ENCODE measurements at places on chromosomes 7 and 10. TPM values are rescaled to one million over a fixed set of nuclear protein-coding genes. Genes with fewer than 3 reads are reported as not detected.

GRCh38 chr10:77869626-77870420 is 56.7 kb downstream of the DLG5 start:
- H3K36me3 ChIP-seq = no peaks in the 10 kb centered on the region
- DNase-seq = no peak
- H3K27ac ChIP-seq = no peak overlapping the region

DNA sequence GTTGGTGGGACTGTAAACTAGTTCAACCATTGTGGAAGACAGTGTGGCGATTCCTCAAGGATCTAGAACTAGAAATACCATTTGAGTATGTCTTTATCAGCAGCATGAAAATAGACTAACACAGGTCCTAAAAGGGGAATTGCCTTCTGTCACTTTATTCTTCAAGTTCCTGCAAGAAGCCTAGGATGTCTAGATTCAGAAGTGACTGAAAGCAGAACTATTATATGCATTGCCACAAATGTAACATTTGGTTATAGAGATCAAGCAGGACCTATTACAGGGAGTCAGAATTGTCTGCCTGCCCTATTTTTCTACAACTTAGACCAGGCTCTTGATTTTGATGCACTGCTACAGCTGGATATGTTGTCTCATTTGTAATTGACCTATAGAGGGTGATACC is 364.7 kb downstream of the SORCS1 start:
- no peaks in the 10 kb centered on the region for H3K36me3 ChIP-seq
- H3K4me3 ChIP-seq = no peak overlapping the region
- DNase-seq = no peak
- no peak overlapping the region for H3K27ac ChIP-seq

DNA sequence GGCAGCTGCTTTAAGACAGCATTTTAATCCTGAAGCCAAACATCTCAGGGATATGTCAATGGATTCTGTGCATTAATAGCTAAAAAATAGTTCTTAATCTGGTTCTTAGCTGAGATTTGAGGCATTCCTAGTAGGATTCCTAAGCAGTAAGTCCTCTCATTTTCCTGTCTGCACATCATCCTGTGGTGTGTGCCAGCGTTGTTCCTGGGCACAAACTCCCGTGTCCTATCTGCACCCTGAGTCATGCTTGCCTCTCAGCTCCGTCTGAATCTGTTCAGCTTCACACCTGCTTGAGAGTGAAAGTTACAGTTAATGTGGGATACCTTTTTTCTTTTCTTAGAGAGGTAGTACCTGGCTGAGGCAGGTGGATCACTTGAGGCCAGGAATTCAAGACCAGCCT is 19.5 kb downstream of the BAG3 start:
- H3K36me3 ChIP-seq = peaks cover 23% of the 10 kb centered on the region
- H3K4me1 ChIP-seq = peaks cover 21% of the 10 kb centered on the region
- DNase-seq = no peak

DNA sequence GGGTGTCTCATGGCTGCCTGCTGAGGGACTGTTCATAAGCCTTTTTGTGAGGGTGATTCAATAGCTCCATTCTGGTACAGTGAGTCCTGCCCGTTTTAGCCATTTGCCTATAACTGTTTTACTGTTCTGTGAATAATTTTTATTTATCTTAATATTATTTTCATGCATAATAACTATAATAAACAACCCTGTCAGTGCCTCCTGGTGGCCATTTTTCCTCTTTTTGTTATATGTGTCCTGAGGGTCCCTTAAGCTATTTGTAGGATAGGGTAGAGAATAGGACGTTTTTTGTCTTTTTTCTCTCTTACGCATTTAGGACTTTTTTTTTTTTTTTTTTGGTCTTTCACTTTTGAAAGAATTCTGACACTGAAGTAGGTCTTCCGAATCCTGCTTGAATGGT is 2.9 kb downstream of the C1QL3 start:
- H3K36me3 ChIP-seq = no peaks in the 10 kb centered on the region
- H3K27me3 ChIP-seq = peaks cover 3% of the 10 kb centered on the region
- H3K27ac ChIP-seq = no peak overlapping the region

- no peaks in the 10 kb centered on the region for H3K4me1 ChIP-seq
- peaks cover 26% of the 10 kb centered on the region for H3K36me3 ChIP-seq
- H3K27me3 ChIP-seq = no peaks in the 10 kb centered on the region
- no peak for DNase-seq
- H3K27ac ChIP-seq = no peak overlapping the region
Measured at GRCh38 chr7:92352009-92352408, 95.3 kb upstream of the GATAD1 start.

DNA sequence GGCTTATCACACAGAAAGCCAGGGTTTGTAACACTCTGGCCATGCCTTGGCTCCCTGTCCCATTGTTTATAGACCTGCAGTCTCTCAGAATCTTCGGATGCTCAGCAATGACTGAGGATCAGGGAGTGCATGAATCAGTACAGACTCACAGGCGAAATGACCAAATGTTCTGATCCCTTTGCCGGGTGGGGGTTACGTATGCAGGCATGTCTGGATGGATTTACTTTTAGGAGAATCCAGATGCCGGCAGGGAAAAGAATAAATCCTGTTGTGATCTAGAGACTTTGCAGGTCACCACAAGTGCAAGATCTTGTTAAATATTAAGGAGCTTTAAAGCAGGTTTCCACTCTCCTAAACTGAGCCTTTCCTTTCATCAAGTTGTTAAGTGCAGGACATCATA is 149.5 kb downstream of the SFMBT2 start:
- H3K27me3 ChIP-seq = no peaks in the 10 kb centered on the region
- peaks cover 3% of the 10 kb centered on the region for H3K36me3 ChIP-seq
- DNase-seq = no peak
- H3K4me3 ChIP-seq = no peak overlapping the region

GRCh38 chr10:47309408-47310089 is 9.6 kb downstream of the GDF10 start:
- H3K27me3 ChIP-seq = no peaks in the 10 kb centered on the region
- H3K4me1 ChIP-seq = peaks cover 31% of the 10 kb centered on the region
- no peak overlapping the region for H3K4me3 ChIP-seq
- no peak for DNase-seq
- no peak overlapping the region for H3K27ac ChIP-seq

DNA sequence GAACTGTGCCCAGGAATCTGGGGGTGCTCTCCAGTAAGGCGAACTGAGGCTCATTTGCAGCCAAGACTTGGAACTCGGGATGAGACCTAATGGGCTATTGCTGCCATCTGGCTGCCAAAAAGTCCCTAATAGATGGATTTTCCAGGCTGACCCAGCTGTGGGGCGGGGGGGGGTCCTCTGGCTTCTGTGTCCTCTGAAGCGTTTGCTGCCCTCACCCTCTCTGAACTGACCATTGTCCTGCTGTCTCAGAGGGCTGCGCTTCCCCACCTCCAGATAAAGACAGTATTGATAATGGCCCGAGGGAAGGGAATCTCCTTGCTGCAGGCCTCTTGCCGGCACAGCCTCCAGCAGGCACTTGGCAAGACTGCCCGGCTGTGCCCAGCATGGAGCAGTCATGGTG is 46.6 kb downstream of the CLEC2L start:
- H3K4me3 ChIP-seq = no peak overlapping the region
- H3K27ac ChIP-seq = no peak overlapping the region
- H3K27me3 ChIP-seq = no peaks in the 10 kb centered on the region
- no peaks in the 10 kb centered on the region for H3K36me3 ChIP-seq

DNA sequence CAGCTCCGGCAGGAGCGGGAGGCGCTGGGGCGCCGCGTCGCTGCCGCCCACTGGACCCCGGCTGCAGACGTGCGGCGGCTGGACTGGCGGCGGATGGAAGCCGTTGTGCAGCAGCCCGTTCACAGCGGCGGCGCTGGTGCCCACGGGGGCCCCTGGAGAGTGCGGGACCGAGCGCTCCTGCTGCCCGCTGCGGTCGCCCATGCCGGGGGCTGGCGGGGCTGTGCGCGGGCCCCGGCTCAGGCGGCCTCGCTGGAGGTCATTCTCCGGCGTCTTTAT is 413 bp downstream of the PANK1 start:
- DNase-seq = no peak
- H3K36me3 ChIP-seq = no peaks in the 10 kb centered on the region
- H3K27me3 ChIP-seq = no peaks in the 10 kb centered on the region
- H3K4me3 ChIP-seq = peak overlapping the region; percentile 76
- peak overlapping the region; percentile 55 for H3K27ac ChIP-seq
- H3K4me1 ChIP-seq = peaks cover 6% of the 10 kb centered on the region

- H3K4me3 ChIP-seq = no peak overlapping the region
- no peak overlapping the region for H3K27ac ChIP-seq
- DNase-seq = no peak
- H3K36me3 ChIP-seq = no peaks in the 10 kb centered on the region
- H3K27me3 ChIP-seq = no peaks in the 10 kb centered on the region
Measured at GRCh38 chr10:124381011-124381611, 37.6 kb downstream of the OAT start.

GRCh38 chr10:100997360-100998182 is 2.0 kb upstream of the LZTS2 start:
- DNase-seq = peak; percentile 72
- H3K4me3 ChIP-seq = peak overlapping the region; percentile 87
- peak overlapping the region; percentile 99 for H3K27ac ChIP-seq
- no peaks in the 10 kb centered on the region for H3K27me3 ChIP-seq
- H3K36me3 ChIP-seq = peaks cover 23% of the 10 kb centered on the region

GRCh38 chr7:24297362-24297761 is 13.4 kb downstream of the NPY start:
- no peaks in the 10 kb centered on the region for H3K27me3 ChIP-seq
- no peaks in the 10 kb centered on the region for H3K36me3 ChIP-seq
- H3K27ac ChIP-seq = no peak overlapping the region
- DNase-seq = no peak

DNA sequence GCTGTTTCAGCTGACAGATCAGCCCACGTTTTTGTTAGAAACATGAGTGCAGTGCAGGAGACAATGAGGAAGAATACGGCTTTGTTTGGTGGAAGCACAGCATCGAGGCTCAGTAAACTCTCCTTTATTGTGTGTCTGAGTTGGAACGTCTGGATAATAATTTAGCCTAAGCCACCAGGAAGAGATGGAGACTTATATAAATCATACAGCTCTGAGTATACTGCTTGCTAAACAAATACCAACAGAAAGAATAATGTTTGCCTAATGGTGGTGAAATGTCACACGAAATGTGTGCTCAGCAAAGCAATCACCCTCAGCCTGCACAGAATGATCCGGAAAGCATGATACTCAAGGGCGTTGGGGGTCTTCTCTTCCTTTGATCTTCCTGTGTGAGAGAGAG is 664.1 kb upstream of the ADARB2 start:
- no peaks in the 10 kb centered on the region for H3K36me3 ChIP-seq
- H3K4me1 ChIP-seq = no peaks in the 10 kb centered on the region
- no peak overlapping the region for H3K4me3 ChIP-seq

DNA sequence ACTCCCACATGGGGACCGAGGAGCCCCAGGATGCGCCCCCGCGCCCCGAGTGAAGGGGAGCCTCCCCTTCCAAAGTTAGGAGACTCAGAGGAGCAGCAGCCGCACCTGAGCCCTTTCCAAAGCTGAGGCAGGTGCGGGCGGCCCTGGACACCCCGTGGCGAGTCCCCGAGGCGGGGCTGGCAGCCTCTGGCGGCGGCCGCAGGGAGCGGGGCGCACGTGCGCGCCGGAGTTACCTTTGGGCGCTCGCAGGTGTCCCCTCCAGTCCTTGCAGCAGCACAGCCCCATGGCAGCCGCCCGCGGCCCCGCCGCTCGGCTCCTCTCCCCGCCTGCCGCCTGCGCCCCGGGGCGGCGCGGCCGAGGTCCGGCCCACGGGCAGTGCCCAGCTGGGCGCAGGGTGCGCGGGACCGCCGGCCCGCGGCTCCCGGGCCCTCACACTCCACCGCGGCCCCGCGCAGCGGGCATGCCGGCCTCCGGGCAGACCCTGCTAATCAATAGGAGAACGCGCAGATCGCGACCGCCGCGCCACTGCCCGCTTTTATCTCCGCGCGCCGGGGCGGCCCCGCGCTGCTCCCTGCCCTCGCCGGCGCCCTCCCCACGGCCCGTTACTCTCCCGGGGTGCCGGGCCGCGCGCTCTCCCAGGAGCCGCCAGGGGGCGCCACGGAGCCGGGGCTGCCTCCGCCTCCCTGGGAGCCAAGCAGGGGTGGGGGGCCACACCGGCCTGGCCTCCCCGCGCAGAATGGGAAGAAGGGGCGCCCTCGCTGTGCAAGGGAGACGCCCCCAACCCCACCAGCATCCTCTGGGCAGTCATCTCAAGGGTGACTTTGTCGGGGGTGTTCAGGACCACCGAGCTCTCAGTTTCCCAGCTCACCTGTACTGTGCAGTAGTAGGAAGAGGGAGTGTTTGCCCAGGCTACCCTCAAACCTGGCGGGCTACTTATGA is 80.8 kb downstream of the ARHGAP22 start:
- no peak overlapping the region for H3K4me3 ChIP-seq
- DNase-seq = no peak
- H3K27ac ChIP-seq = no peak overlapping the region
- no peaks in the 10 kb centered on the region for H3K36me3 ChIP-seq
- no peaks in the 10 kb centered on the region for H3K4me1 ChIP-seq

DNA sequence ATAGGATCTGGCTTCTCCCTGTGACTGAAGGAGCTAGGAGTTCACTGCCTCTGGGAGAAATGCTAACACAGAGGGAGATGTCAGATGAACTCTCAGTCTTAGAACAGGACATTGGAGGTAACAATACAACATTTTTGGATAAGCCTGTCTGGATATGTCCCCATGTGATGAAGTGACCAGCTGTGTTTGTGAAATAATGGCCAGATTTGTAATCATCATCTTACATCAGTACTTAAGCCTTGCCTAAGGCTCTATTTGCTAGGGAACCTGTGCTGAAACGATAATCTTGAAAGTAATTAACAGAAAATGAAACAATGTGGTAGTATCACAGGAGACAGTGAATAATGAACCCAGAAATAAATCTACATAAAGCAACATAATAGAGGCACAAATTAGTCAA is 56.2 kb downstream of the CRPPA start:
- no peaks in the 10 kb centered on the region for H3K36me3 ChIP-seq
- DNase-seq = no peak
- H3K27me3 ChIP-seq = no peaks in the 10 kb centered on the region
- H3K27ac ChIP-seq = no peak overlapping the region

- H3K27me3 ChIP-seq = no peaks in the 10 kb centered on the region
- H3K4me1 ChIP-seq = peaks cover 19% of the 10 kb centered on the region
- H3K36me3 ChIP-seq = peaks cover 3% of the 10 kb centered on the region
Measured at GRCh38 chr10:63384001-63384400, 81.8 kb downstream of the JMJD1C start.

- no peak overlapping the region for H3K4me3 ChIP-seq
- DNase-seq = no peak
- H3K4me1 ChIP-seq = no peaks in the 10 kb centered on the region
- no peaks in the 10 kb centered on the region for H3K36me3 ChIP-seq
- no peaks in the 10 kb centered on the region for H3K27me3 ChIP-seq
- H3K27ac ChIP-seq = no peak overlapping the region
Measured at GRCh38 chr7:110809832-110810231, 281.1 kb upstream of the LRRN3 start.

Gene SPDYE9
- total RNA-seq = not detected

Gene IL2RA
- 2.5 TPM for total RNA-seq

Gene SPRN
- total RNA-seq = not detected

Gene DHTKD1
- 10.8 TPM for total RNA-seq

Gene GDF2
- not detected for total RNA-seq

Gene GHRHR
- not detected for total RNA-seq

Gene NCAPG2
- total RNA-seq = 8.8 TPM
